Lower lobe of right lung (tissue), 2 donors: ENCODE measurements at places on chromosomes 13 and 19. TPM values are rescaled to one million over a fixed set of nuclear protein-coding genes. Genes with fewer than 3 reads are reported as not detected.

Gene ZNF562
- total RNA-seq = 31.8 TPM

Gene C19orf81
- 5.2 TPM for total RNA-seq

Gene POSTN
- total RNA-seq = 14.5 TPM

Gene PTPRS
- 107 TPM for total RNA-seq

Gene PSG2
- total RNA-seq = not detected

Gene PLPPR3
- total RNA-seq = 2.1 TPM

Gene SLC27A5
- 6.6 TPM for total RNA-seq

Gene CPAMD8
- 54.3 TPM for total RNA-seq

Gene ZNF546
- total RNA-seq = 7.4 TPM

Gene MAP2K2
- total RNA-seq = 125 TPM

Gene MYO16
- total RNA-seq = 0.24 TPM

Gene EBPL
- 48.4 TPM for total RNA-seq

Gene GRIK5
- 0.41 TPM for total RNA-seq

Gene TPRX1
- total RNA-seq = not detected

Gene PEAK3
- 7.5 TPM for total RNA-seq

Gene NOVA2
- 18.8 TPM for total RNA-seq

Gene RAD23A
- 93.3 TPM for total RNA-seq

Gene CEACAM21
- total RNA-seq = 28.8 TPM

Gene LRRC63
- total RNA-seq = 1.7 TPM

Gene IGLON5
- total RNA-seq = not detected

Gene FAM124A
- 4.1 TPM for total RNA-seq

Gene WASF3
- total RNA-seq = 15.4 TPM

Gene ZNF530
- total RNA-seq = 2.0 TPM

Gene PSPN
- 2.2 TPM for total RNA-seq
